ENCODE measurements at places on chromosomes 1 and 21. TPM values are rescaled to one million over a fixed set of nuclear protein-coding genes. Genes with fewer than 3 reads are reported as not detected.

The SPOCD1 gene
- 1.6 TPM for total RNA-seq

The PNRC2 gene
- total RNA-seq: 246 TPM

The LMNA gene
- 610 TPM for total RNA-seq

The IGSF8 gene
- 17.1 TPM for total RNA-seq

The CDK18 gene
- 5.1 TPM for total RNA-seq

The PLEKHN1 gene
- 2.3 TPM for total RNA-seq

The SEMA4A gene
- total RNA-seq: 2.9 TPM

DNA sequence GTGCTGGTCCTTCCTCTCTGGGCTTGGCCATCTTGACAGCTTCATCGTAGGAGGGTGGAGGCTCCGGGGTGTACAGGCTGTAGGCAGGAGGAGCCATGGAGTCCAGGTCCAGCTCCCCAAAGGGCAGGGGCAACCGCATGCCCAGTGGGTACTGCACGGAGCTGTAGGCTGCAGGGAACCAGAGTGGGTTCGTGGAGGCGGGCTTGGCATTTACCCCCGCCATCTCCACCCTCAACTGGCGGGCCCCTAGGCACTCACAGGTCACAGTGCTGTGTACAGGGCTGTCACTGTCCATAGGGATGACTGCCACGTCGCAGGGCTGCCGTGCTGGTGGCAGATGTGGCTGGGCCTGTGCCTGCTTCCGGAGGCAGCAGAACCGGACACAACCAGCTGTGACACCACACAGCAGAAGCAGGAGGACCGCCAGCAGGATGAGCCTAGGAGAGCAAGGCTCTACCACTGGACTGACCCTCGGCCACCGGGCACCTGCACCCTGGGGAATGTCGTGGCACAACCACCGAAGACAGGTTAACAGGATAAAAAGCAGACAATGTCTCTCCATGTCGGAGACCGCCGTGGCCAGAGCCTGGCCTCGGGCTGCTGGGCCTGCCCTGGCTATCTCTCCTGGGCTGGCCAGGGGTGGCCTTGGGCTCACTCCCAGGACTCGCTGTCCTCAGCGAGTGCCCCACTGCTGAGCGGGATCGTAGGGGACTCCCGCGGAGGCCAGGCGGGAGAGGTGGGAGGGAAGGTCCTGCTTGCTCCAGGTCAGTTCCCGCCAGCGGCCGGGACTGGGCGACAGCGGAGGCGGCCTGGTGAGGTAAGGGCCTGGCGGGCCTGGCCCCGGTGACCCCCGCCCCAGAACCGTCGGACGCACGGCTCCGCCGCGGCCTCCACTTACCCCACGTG, 831 bp downstream of the TMEM52 start:
- H3K27ac ChIP-seq: no peak overlapping the region
- ATAC-seq: no peak
- peaks cover 23% of the 10 kb centered on the region for H3K4me1 ChIP-seq
- peak overlapping the region; percentile 66 for H3K4me3 ChIP-seq
- H3K27me3 ChIP-seq: no peaks in the 10 kb centered on the region
- H3K36me3 ChIP-seq: no peaks in the 10 kb centered on the region

DNA sequence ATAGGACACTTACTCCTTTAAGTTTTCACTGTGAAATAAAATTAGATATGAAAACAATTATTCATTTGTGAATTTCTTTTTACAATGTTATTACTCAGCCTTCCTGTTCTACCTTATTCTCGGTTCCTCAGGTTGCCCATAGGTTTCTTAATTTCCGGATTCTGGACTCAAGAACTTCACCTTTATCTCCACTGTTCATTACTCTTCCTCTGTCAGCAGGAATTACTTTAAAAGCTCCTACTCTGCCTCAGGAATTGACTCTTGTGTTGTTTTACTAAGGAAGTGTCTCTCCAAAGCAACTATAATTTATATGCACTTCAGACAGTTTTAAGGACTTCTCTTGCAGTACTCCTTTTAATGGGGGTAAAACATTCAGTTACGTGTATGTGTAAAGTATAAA, 123.8 kb downstream of the OSBPL9 start:
- peaks cover 6% of the 10 kb centered on the region for H3K4me1 ChIP-seq
- ATAC-seq: no peak
- H3K27ac ChIP-seq: no peak overlapping the region
- H3K27me3 ChIP-seq: no peaks in the 10 kb centered on the region
- H3K4me3 ChIP-seq: no peak overlapping the region
- no peaks in the 10 kb centered on the region for H3K36me3 ChIP-seq

DNA sequence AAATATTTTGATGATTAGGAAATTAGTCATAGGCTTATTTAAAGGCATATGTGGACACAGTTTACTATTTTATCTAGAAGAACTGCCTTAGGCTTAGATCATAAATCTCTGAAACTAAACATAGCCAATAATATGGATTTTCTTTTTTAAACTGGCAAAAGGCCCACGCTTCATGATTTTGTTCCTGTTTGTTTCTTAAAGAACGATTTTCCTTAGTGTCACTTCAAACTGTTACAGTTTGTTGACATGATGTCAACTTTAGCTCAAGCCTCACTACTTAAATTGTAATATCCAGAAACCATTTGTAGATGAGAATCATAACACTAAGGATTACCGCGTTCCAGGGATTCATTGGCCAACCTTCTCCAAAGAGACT, 322.6 kb downstream of the HHIPL2 start:
- H3K27me3 ChIP-seq: no peaks in the 10 kb centered on the region
- H3K4me1 ChIP-seq: peaks cover 2% of the 10 kb centered on the region

DNA sequence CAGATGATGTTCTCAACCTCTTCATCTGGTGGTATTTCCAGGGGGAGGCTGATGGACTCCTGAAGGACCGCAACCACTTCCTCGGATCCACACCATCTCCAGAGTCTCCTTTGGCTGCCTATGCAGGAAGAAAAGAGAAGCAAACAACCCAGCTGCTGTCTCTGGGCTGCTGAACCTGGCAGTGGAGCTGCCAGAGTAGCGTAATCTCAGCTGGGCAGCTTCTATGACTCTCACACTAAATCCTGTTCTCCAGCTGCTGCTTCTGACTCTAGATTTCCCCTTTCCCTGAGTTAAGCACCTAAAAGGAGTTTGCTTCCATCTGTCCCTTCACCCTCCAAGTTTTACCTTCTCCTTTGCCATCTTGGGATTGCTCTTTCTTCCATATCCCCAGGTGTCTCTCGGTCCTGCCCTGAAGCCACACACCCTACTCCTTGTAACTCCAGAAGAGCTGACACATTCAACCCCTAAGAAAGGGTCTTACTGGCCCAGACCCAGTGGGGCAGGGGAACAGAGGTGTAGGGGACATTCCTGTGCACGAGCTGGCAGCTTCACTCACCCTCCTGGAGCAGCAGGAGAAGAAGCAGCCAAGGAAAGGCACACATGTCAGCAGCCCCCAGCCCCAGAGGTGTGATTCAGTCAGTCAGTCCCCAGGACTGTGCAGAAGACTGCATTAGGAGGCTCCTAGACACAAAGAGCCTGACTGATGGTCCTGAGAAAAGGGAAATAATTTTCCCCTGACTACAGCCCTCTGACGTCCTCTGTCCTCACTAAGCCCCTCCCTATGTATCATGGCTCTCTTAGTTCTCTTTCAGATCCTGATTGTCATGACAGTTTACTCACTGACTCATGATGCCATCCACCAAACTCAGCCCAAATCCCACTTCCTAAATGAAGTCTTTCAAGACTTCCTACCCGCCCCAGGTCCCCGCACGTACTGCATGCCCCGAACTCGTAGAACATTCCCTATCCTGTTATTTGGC, at the start of gene SLAMF9:
Gene SLAMF9, minus strand, starts transcription at position 702 of the 980 bp plus-strand sequence. Its CDS starts 100 bp downstream, at position 602.
- no peak within 1 kb of the TSS for H3K27ac ChIP-seq
- H3K4me3 ChIP-seq: no peak within 1 kb of the TSS
- peak; percentile 34 for ATAC-seq
- peaks cover 17% of the 10 kb centered on the region for H3K27me3 ChIP-seq
- no peaks in the 10 kb centered on the region for H3K36me3 ChIP-seq

DNA sequence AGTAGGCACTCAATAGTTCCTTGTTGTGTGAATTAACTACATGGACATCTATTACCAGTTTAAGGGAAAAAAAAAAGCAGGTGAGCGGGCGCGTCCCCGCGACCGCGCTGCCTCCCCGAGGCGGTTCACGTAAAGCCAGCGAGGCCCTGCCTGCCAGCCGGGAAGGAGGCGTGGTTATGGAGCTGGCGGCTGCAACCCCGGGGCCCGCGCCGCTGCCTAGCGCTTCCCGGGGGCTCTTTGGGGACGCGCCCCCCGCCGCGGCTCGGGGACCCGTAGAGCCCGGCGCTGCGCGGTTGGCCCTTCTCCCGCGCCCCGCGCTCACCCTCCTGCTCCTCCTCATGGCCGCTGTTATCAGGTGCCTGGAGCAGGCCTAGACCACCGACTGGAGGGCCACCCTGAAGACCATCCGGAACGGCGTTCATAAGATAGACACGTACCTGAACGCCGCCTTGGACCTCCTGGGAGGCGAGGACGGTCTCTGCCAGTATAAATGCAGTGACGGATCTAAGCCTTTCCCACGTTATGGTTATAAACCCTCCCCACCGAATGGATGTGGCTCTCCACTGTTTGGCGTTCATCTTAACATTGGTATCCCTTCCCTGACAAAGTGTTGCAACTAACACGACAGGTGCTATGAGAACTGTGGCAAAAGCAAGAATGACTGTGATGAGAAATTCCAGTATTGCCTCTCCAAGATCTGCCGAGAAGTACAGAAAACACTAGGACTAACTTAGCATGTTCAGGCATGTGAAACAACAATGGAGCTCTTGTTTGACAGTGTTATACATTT, 2.6 kb upstream of the CC2D1B start:
- H3K4me1 ChIP-seq: peaks cover 31% of the 10 kb centered on the region
- H3K27me3 ChIP-seq: no peaks in the 10 kb centered on the region
- peak overlapping the region; percentile 49 for H3K4me3 ChIP-seq
- H3K36me3 ChIP-seq: peaks cover 9% of the 10 kb centered on the region
- peak overlapping the region; percentile 43 for H3K27ac ChIP-seq

GRCh38 chr1:234624724-234625117, 14.7 kb upstream of the IRF2BP2 start:
- H3K4me3 ChIP-seq: no peak overlapping the region
- ATAC-seq: no peak
- no peak overlapping the region for H3K27ac ChIP-seq
- peaks cover 4% of the 10 kb centered on the region for H3K4me1 ChIP-seq

GRCh38 chr1:167262836-167263235, 42.1 kb downstream of the POU2F1 start:
- no peaks in the 10 kb centered on the region for H3K36me3 ChIP-seq
- H3K4me3 ChIP-seq: no peak overlapping the region
- H3K4me1 ChIP-seq: peaks cover 4% of the 10 kb centered on the region
- no peak for ATAC-seq

DNA sequence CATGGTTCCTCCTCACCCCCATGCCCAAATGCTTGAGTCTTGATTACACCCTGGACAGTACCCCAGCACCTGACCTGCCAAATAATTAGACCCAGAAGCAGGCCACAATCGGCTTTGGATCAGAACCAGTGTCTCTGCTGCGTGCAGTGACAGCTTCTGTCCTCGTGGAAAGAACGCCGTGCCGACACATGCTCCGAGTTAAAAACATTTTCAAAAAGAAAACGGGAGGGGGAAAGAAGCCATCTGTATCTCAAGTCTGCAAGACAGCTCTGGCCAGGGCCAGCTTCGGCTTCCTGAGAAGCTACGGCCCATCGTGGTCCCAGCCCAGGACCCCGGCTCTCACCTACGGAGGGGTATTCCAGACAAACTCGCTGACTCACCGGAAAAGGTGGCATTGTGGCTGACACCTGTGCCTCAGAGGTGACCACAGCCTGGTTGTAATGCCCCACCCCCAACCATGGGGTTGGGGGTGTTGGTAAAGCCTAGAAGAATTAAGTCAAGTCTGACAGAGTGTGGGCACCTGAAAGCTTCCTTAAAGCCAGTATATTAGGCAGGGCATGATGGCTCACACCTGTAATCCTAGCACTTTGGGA, 25.8 kb downstream of the SSBP3 start:
- no peaks in the 10 kb centered on the region for H3K27me3 ChIP-seq
- H3K36me3 ChIP-seq: no peaks in the 10 kb centered on the region
- peaks cover 14% of the 10 kb centered on the region for H3K4me1 ChIP-seq
- no peak overlapping the region for H3K4me3 ChIP-seq
- no peak for ATAC-seq

DNA sequence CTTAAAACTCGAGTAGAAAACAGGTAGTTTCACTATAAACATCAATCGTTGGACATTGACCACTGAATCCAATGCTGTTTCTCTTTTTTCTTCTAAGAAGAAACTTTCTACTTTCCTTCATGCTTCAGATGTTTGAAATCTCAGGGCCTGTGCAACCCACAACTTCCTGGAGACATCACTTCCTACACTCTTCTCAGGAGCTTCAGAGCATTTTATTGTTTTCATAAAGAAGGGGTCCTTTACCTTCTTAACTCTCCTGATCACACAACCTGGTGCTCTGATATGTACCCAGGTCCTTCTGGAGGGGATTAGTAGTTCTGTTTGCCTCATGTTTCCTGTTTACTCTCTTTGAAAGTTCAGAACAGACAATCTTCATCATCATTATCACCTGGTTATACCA, 113.0 kb upstream of the VAV3 start:
- H3K27me3 ChIP-seq: peaks cover 6% of the 10 kb centered on the region
- ATAC-seq: no peak
- no peak overlapping the region for H3K4me3 ChIP-seq
- H3K4me1 ChIP-seq: no peaks in the 10 kb centered on the region
- no peaks in the 10 kb centered on the region for H3K36me3 ChIP-seq
- no peak overlapping the region for H3K27ac ChIP-seq

DNA sequence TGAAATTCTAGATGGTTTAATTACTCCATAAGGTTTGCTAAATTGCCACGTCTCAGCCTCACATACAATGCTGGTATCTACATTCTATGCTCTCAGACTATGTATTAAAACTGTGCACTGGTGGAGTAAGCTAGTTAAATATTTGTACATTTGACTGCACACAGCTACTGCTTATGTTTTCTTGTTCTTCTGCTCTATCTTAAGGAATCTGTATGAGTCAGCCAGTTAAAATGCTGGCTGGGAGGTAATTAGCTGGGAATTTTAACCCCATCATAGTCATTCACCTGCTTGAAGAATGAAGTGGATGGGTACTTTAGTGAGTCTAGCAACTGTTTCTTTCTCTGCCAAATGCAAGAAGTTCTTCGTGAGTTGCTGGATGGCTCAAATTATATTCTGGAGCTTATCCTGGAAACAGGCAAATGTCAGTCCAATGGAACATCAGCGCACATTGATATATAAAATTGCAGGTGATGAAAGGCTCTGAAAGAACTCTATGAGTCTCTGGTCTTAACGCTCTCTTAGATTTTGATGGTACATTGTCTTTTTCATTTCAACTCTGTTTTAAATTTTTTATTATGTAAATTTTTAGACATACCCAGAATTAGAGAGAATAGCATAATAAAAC, 83.4 kb downstream of the BACH1 start:
- H3K4me1 ChIP-seq: no peaks in the 10 kb centered on the region
- ATAC-seq: no peak
- H3K27me3 ChIP-seq: no peaks in the 10 kb centered on the region
- no peaks in the 10 kb centered on the region for H3K36me3 ChIP-seq

- H3K27me3 ChIP-seq: peaks cover 5% of the 10 kb centered on the region
- no peak overlapping the region for H3K27ac ChIP-seq
- no peak overlapping the region for H3K4me3 ChIP-seq
- no peaks in the 10 kb centered on the region for H3K36me3 ChIP-seq
- no peak for ATAC-seq
- H3K4me1 ChIP-seq: no peaks in the 10 kb centered on the region
Observed at GRCh38 chr1:85033221-85033620, 15.1 kb downstream of the MCOLN3 start.

GRCh38 chr1:23745515-23745914, 2.2 kb downstream of the ELOA start:
- H3K27ac ChIP-seq: no peak overlapping the region
- peaks cover 54% of the 10 kb centered on the region for H3K4me1 ChIP-seq
- no peaks in the 10 kb centered on the region for H3K36me3 ChIP-seq
- no peaks in the 10 kb centered on the region for H3K27me3 ChIP-seq
- H3K4me3 ChIP-seq: no peak overlapping the region

GRCh38 chr1:19877821-19878636, 4.2 kb upstream of the OTUD3 start:
- H3K36me3 ChIP-seq: no peaks in the 10 kb centered on the region
- ATAC-seq: no peak
